Activated T-cell treated with anti-CD3 and anti-CD28 coated beads for 48 hours (primary cell): ENCODE measurements at places on chromosomes 6 and 20.

DNA sequence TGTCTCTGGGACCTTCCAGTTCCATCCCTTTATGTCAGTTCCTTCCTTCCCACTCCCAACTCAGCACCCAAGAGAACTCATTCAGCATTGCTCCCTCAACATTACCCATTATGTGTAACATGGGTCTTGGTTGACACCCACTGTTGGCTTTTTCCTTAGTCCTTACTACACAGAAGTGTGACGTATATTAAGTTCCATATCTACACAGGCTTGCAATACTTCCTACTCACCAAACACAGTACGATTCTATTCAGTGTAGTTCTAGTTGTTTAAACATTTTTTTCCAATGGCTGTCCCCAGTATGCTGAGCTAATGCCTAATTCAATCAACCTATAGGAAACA lies 37.7 kb downstream of the ARHGAP18 start:
- no peak for DNase-seq

GRCh38 chr20:5971203-5971602 lies 20.8 kb downstream of the MCM8 start:
- DNase-seq = no peak

GRCh38 chr6:104959026-104959858 lies 2.3 kb downstream of the LIN28B start:
- no peak for DNase-seq

GRCh38 chr6:169993861-169994481 lies 242.5 kb downstream of the ERMARD start:
- DNase-seq = no peak

DNA sequence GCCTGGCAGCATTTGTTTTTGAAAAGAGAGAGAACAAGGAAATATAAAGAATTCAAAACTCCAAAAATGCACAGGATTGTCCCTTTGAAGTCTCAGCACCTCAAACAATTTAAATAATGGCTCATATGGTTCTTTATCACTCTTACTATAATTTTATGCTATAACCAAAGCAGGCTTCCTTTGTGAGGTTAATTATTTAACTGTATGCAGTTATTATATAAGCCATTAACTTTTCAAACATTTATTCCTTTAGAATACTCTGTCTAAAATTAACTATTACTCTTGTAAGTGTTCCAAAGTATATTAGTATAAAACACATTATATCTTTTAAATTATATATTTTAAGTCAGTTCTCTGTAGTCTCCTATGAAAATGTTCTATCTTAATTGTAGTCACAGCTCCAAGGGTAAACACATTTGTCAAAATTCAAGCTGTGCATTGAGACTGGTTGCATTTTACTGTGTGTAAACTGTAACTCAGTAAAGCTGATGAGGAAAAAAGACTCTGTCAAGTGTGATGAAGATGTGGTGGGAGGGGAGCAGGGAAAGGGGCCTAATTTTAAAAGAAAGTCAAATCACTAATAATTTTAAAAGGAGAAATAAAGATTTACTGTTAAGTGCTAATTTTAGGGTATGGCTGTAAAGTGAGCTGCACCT lies 20.0 kb upstream of the PLAGL1 start:
- DNase-seq = no peak

DNA sequence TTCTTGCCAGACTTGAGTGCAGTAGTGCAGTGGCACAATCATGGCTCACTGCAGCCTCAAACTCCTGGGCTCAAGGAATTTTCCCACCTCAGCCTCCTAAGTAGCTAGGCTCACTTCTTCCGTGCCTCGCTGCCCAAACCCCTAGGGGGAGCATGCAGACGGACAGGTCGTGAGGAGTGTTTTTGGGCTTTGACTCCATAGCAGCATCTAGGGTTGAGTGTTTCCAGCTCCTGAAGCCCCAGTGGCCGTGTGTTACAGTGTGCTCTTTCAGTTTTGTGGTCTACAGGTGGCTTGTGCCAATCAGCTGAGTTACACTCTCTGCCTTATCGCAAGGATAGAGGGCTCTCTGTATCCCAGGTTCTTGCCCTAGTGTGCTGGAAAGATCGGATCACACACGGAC lies 33.4 kb downstream of the NCOA3 start:
- no peak for DNase-seq

DNA sequence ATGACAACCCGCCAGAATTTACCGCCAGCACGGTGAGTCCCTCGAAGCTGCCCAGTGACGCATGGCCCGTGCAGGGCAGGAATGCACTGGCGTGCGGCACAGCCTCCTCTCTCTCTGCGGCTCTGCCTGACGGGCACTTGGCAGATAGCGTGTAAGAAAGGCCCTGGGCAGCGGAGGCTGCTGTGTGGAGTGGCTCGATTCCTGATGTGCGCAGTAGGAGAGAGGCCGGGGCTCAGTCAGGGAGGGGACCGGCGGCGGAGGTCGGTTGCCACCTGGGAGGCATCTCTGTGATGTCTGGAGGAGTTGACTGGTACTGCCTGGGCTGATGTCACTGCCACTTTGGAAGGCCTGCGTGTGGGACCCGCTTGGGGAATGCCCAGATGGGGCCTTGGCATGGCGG lies 170.7 kb downstream of the TAF4 start:
- no peak for DNase-seq

DNA sequence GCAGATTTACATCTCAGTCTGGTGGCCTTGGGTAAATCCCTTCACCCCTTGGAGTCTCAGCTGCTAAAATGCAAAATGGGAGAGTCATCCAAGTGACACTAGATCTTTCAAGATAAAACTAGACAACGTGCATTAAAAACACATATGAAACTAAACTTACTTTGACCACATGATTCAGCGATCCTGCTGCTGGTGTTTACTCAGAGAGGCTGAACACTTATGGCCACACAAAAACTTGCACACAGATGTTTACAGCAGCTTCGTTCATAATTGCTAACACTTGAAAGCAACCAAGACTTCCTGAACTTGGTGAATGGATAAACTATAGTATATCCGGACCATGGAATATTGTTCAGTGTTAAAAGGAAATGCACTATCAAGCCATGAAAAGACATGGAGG lies 55.3 kb upstream of the GPR6 start:
- no peak for DNase-seq

DNA sequence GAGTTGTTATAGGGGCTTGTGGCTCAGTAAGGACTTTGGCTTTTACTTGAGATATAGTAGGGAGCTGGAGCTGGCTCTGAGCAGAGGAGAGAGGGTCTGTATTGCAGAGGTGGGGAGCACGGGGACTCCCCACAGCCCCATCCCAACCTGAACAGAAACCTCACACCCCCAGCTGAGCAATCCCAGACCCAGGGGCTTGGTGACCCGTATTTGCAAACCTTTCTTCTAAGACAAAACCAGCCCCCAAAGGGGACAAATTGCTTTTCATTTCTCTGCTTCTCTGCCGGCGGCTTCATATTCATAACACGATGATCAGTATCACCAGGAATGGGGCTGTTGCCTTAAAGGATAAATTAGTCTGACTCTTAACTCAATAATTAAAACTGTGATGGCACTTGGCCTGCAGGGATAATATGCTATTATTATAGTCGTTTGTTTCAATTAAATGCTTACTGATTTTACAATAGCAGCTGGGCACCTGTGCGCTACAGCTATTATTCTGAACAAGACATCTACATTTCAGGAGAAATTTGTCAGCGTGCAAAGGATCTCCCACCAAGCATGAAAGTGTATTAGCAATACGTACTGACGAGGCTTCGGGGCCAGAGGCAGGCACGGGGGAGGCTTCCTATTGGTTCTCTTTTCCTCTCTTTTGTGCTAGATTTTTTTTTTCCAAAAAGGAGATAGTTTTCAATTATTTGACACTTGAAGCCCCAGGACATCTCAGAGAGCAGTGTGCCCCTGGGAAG lies 118.1 kb downstream of the TOX2 start:
- no peak for DNase-seq

DNA sequence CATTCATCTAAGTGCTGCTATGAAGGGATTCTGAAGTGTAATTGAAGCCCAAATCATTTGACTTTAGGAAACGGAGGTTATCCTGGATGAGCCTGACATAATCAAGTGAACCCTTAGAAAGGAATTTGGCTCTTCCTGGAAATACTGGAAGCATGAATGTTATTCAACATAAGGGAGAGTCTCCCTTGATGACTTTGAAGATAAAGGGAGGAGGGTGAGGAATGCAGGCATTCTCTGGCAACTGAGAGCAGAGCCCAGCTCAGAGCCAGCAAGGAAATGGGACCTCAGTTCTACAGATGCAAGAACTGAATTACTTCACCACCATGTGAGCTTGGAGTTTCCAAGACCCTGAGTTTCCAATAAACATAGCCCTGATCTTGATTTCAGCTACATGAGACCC lies 168.2 kb downstream of the DLL1 start:
- DNase-seq = no peak

DNA sequence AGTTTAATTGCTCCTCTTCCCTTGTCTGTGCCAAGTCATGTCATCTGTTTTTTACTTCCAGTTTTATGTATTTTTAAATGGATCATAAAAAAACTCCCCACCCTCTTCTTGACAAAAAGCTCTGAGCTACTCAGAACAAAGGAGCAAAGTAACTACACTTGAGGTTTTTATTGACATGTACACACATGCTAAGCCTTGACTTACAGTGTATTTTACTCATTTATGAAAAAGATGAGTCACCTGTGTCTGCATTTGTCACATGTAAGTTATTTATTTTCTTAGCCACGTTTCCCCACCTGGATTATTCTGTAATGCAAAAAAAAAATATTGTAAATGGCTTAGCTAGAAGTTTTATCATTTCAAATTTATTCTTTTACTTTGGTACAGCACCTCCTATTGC lies 628.8 kb upstream of the SLC35B3 start:
- DNase-seq = no peak

DNA sequence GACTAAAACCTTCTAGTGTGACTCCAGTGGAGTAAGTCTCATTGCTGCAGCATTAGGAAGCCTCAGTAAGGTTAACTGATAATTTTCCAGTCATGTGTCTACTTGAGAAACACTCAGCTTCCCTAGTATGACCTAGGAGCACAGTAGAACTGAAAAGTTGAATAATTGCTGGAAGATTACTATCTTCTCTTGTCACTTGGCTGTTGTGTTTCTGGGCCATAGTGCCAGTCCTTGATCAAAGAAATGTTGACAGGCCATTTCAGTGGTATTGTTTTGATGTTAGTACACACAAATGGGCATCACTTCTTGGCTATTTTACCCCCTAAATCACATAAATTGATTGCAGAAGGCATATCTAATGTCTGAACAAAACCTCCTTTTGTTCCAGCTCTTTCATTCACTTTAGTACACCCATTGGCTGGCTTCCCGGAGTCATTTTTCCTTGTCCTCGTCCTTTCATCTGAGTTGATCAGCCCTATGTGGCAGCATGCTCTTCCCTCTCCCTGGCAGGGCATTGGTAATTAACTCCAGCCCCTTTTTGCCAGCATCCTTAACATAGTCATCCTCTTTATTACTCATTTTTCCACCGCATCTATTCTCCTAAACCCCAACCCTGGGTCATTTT lies 6.0 kb downstream of the ENPP3 start:
- DNase-seq = no peak

DNA sequence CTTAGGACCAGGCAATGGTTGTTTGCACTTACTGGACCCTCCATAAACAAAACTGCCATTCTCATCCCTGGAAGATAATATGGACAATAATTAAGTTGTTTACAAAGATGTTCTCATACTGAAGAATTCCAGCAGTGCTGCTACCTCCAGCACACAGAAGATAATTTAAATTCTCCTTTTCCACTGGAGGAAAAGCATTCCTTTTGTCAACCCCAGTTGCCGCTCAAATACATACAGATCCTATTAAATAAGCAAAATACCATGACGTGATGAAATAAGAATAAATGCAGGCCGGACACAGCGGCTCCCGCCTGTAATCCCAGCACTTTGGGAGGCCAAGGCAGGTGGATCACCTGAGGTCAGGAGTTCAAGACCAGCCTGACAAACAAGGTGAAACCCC lies 54.5 kb upstream of the IPCEF1 start:
- DNase-seq = no peak

- DNase-seq = no peak
Measured at GRCh38 chr6:339480-339879, 47.2 kb downstream of the DUSP22 start.

DNA sequence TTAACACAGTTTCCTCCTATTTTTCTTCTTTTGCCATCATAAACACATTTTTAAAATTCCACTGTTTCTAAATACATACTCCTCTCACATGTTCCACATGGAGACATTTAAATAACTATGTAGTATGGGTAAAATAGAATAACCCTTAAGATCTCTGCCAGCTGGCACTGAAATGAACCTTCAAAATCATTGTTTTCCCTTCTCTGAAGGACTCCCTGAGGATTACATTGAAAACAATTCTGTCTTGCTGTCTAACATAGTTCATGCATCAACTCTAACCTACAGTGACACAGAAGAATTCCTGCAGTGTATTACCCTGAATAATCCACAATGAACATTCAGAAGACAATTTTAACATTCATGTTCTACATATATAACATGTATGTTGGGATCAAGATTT lies 1361.8 kb upstream of the CITED2 start:
- no peak for DNase-seq

GRCh38 chr6:7300926-7301325 lies 12.1 kb downstream of the SSR1 start:
- no peak for DNase-seq

GRCh38 chr20:44552950-44553908 lies 29.1 kb upstream of the PKIG start:
- no peak for DNase-seq

GRCh38 chr6:70790483-70791224 lies 123.0 kb downstream of the SMAP1 start:
- no peak for DNase-seq

- no peak for DNase-seq
Measured at GRCh38 chr6:122631571-122632249, 21.5 kb downstream of the PKIB start.

GRCh38 chr6:99016355-99016754 lies 68.6 kb upstream of the FBXL4 start:
- DNase-seq = no peak

DNA sequence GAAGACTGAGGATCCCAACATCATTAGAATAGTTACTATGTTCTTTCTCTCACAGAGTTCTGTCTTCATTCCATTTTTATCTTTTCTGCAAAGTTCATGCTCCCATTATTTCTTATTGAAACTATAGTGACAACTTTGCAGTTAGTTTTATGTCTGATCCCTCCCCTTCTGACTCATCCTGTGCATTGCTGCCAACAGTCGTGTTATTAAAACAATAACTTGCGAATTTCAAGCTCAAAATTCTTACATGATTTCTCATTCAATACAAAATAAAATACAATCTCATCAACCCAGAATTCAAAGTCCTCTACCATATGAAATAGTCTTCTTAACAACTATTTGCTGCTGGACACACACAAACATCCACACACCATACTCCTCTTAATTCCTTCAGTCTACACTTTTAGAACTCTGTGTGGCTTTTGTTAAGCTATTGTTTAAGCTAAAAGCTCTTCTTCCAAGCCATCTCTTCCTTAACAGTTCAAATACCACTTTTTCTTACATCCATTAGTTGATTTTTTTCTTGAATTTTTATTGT lies 261.4 kb upstream of the IRAK1BP1 start:
- no peak for DNase-seq

GRCh38 chr6:93567164-93567563 lies 147.8 kb upstream of the EPHA7 start:
- no peak for DNase-seq

GRCh38 chr20:14451458-14451857 lies 114.0 kb upstream of the FLRT3 start:
- DNase-seq = no peak
